ENCODE measurements at places on chromosomes 13 and 19.
A peak's percentile ranks its signal among the peaks of the same experiment; 100 is the strongest.

DNA sequence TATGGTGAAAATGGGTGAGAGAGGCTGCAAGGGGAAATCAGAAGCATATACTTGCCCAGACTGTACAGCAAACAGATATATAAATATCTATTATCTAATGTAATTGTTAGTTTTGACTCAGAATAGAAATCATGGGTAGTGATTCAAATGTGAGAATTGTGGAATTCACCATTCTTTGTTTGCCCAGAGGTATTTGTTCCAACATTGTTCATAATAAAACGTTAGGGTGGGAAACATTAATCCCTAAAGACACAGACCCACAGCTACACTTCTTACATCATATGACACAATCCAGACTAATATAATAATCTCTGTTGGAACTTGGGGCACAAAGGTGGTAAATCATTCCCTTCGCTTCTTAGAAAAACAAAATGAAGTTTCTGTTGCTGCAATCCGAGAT lies 646.5 kb upstream of the SLITRK6 start:
- DNase-seq: no peak

GRCh38 chr19:19418555-19419260 lies 13.2 kb downstream of the GATAD2A start:
- no peak for DNase-seq

DNA sequence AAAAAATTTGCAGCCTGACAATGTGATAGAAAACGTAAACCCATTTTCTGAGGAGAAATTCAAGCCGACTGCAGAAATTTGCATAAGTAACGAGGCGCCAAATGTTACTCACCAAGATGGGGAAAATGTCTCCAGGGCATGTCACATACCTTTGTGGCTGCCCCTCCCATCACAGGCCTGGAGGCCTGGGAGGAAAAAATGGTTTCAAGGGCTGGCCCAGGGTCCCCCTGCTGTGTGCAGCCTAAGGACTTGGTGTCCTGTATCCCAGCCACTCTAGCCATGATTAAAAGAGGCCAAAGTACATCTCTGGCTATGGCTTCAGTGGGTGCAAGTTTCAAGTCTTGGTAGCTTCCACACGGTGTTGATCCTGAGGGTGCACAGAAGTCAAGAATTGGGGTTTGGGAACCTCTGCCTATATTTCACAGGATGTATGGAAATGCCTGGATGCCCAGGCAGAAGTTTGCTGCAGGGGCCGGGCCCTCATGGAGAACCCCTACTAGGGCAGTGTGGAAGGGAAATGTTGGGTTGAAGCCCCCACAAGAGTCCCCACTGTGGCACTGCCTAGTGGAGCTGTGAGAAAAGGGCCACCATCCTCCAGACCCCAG lies 1842.3 kb downstream of the PCDH9 start:
- no peak for DNase-seq

DNA sequence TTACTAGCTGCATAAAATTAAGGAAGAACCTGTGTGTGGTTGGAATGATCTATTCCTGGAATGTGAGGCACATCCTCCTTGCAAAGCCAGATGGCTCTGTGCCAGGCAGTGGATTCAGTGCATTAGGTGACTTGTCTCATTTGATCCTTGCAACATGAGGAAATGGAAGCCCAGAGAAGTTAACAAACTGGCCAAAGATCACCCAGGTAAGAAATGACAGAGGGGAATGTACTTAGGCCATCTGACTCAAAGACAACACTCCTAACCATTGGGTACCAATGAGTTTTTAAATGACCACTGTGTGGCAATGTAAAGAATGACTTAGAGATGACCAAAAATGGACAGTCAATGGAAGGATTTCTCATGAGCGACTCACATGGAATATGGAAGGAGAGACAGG lies 114.2 kb upstream of the RXFP2 start:
- no peak for DNase-seq

DNA sequence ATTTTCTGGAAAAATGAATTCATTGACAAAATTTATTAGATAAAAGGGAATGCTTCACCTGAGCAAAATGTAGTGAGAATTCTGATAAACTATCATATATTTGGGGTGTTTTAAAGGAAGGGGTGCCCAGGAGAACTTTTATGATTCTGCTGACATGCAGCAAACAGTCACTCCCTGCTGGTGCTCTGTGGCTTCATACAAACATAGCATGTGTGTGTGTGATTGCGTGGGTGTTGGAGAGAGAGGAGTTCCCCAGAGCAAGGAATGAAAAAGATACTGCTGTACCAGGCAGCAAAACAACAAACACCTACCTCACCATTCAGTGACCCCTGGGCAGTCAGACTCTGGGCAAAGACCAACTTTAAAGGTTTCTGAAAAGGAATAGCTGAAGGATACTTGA lies 546.7 kb downstream of the RFC3 start:
- no peak for DNase-seq

DNA sequence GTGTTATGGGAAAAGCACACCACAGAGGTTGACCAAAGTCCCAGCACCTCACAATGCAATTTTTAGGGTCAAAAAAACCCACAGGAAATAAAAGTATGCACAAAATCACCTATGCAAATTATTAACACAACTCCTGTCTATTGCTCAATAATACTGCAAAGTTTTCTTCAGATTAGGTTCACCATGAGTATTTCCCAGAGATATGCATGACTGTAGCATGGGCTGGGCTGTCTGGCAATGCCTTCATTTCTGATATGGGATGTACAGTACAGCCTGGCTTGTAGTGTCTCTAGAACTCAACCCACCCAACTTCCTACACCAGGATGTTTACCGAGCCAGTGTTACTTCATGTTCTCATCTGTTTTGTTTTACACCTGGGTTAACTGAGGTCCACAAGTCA lies 698.7 kb upstream of the ARGLU1 start:
- DNase-seq: no peak

- DNase-seq: no peak
These were observed 329.1 kb downstream of the SLITRK5 start for GRCh38 chr13:88000239-88000638.

GRCh38 chr13:74839656-74840055 lies 642.3 kb downstream of the TBC1D4 start:
- no peak for DNase-seq

DNA sequence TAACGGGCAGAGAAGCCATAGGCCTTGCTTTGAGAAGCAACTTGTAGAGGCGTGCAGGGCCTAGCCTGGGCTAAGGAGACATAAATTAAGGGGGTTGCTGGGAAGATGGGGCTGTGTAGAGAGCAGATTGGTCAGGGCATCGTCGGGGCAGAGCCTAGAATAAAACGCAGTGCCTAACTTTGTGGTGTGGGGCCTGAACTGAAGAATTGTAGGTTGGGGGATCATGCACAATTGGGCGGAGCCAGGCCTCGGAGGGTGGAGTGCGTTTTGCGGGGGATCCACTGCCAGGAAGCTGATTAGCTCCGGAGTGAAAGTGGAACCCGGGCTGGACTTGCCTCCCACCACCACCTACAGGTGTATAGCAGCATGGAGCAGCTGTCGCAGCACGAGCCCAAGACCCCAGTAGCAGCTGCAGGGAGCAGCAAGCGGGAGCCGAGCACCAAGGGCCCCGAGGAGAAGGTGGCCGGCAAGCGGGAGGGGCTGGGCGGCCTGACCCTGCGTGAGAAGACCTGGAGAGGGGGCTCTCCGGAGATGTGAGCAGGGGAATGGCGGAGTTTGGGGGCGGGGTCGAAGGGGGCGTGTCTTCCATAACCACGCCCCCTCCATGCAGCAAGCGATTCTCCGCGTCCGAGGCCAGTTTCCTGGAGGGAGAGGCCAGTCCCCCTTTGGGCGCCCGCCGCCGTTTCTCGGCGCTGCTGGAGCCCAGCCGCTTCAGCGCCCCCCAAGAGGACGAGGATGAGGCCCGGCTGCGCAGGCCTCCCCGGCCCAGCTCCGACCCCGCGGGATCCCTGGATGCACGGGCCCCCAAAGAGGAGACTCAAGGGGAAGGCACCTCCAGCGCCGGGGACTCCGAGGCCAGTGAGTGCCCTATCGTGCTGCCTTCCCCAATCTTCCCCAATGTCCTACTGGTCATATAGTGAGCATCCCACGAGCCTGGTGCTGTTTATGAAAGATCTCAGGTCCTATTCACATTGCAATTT lies 13.8 kb downstream of the DNASE2 start:
- DNase-seq: peak; percentile 35

DNA sequence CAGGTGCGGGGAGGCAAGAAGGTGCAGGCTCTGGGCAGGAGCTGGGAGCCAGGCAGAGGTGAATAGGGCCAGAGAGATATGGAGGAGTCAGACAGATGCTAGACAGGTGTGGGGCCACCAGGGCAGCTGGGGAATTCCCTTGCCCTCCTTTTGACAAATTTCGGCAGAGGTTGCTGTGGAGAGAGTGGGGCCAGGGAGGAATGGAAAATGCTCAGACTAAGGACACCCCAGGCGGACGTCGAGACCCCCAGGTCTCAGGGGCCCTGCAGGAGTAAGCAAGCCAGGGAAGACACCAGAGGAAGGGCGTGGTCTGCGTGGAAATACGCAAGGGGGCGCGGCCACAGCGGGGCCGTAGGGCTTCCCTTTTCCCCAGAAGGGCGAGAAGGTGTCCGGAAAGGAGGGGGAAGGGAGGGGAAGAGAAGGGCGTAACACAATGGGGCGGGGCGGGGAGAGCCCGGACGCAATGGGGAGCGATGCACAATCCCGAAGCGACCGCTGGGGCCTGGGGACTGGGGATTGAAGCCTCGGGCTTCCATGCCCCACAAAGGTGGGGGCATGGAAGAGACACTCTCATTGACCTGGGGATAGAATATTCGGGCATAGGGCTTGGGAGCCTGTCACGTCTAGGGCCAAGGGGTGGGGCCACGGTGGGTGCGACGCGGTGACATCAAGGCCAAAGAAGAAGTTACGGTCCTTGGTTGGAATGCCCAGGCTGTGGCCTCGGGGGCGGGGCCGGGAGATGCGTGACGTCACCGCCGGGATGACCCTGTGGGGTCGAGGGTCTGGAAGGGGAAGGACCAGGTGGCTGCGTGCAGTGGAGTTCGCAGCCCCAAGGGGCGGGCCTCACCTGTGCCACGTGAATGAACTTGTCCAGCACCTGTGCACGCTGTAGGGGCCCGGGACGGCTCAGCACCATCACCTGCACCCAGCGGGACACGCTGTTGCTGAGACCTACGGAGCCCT lies 8.2 kb downstream of the RASGRP4 start:
- DNase-seq: peak; percentile 37

DNA sequence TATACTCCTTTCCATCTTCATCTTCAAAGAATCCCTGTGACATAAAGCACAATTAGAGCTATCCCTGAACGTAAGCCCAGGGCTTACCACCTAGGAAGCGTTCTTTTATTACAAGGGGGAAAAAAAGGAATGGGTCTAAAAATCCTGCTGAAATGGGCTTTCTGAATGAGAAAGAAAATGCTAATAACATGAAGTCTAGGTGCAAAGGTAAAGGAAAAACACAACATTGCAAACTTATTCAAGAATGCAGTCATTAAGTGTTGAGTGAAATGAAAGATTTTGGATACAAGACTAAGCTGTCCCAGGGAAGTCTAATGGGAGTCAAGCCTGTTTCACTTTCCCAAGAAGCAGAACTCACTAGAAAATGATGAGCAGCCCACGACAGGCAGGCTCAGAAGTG lies 55.3 kb upstream of the SLC15A1 start:
- no peak for DNase-seq

DNA sequence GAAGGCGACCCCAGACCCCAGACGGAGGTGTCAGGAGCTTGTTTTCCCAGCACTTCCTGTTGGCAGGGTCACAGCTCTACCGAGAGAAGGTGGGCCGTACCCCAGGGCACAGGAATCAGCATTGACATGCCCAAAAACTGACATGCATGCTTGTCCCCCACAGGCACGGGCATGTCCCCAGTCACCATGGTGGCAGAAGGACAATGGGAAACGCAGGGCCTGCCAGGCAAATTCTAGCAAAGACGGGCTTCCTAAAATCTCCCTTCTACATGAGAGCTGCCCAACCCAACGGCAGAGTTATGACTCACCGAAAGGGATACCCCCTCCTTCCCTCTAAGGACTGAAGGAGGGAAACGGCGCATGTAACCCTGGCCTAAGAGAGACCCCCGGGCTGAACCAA lies 18.5 kb downstream of the TSHZ3 start:
- DNase-seq: no peak

- peak; percentile 59 for DNase-seq
These were observed 22.8 kb upstream of the SIGLEC11 start for GRCh38 chr19:49983645-49984229.

DNA sequence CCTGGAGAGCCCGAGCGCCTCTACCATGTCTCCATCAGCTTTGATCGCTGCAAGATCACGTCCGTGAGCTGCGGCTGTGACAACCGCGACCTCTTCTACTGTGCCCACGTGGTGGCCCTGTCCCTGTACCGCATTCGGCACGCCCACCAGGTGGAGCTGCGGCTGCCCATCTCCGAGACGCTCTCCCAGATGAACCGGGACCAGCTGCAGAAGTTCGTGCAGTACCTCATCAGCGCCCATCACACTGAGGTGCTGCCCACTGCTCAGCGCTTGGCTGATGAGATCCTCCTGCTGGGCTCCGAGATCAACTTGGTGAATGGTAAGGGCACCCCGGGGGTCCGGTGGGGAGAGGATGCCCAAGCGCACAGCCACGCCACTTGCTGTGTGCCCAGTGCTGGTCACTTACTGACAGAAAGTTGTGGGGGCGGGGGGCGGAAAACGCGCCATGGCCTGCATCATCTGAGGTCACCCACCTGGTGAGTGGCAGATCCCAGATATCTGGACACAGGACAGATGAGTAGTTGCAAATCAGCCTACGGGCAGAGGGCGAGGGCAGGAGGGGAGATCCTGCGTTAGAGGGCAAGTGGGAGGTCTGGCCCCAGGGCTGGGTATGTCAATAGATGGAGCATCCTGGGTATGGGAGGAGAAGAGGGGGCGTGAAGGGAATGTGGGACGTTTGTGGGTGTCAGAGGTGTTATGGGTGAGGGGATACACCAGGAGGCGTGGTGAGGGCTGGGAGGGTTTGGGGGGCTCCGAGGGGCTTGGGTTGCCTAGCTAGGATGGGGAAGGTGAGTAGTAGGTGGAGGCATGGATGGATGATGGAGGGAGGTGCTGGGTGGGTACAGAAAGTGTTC lies 9.8 kb downstream of the ZSWIM4 start:
- no peak for DNase-seq

GRCh38 chr19:3748965-3749364 lies 12.5 kb downstream of the APBA3 start:
- DNase-seq: no peak

GRCh38 chr19:4567584-4568071 lies 8.1 kb upstream of the SEMA6B start:
- DNase-seq: peak; percentile 39

GRCh38 chr13:114045113-114045735 lies 71.3 kb upstream of the C13orf46 start:
- no peak for DNase-seq

GRCh38 chr13:108283110-108283509 lies 13.6 kb downstream of the TNFSF13B start:
- DNase-seq: no peak

DNA sequence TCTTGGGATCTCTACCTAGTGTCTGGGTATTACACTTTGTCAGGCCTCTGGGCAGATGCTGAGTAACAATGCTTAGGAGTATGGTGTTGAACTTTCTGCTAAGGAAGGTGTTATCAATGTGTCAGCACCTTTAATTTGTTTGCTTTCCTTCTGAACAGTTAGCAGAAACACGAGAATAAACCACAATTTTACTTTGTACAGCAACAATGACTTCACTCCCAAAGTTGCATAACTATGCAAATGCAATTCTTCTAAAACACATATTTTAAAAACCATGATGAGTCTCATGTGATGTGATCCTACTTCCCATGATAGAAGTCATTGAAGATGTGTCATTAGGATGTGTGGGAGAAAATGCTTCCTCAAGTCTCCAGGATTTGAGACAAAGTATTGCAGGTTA lies 155.0 kb downstream of the POSTN start:
- no peak for DNase-seq

GRCh38 chr19:9566729-9567128 lies 17.6 kb downstream of the ZNF121 start:
- no peak for DNase-seq

All from central memory CD4-positive, alpha-beta T cell (primary cell).